ENCODE measurements at places on chromosomes 13 and 19.

GRCh38 chr19:6632002-6632621 lies 37.8 kb downstream of the TNFSF14 start:
- DNase-seq, result peak; percentile 71

- DNase-seq, result no peak
Measured at GRCh38 chr13:25222740-25223139, 50.7 kb upstream of the AMER2 start.

GRCh38 chr19:3914199-3914598 lies 18.7 kb upstream of the NMRK2 start:
- DNase-seq, result no peak

GRCh38 chr13:102779436-102780159 lies 6.0 kb upstream of the TEX30 start:
- no peak for DNase-seq

GRCh38 chr19:43763473-43763939 lies 8.7 kb upstream of the SMG9 start:
- DNase-seq, result no peak

DNA sequence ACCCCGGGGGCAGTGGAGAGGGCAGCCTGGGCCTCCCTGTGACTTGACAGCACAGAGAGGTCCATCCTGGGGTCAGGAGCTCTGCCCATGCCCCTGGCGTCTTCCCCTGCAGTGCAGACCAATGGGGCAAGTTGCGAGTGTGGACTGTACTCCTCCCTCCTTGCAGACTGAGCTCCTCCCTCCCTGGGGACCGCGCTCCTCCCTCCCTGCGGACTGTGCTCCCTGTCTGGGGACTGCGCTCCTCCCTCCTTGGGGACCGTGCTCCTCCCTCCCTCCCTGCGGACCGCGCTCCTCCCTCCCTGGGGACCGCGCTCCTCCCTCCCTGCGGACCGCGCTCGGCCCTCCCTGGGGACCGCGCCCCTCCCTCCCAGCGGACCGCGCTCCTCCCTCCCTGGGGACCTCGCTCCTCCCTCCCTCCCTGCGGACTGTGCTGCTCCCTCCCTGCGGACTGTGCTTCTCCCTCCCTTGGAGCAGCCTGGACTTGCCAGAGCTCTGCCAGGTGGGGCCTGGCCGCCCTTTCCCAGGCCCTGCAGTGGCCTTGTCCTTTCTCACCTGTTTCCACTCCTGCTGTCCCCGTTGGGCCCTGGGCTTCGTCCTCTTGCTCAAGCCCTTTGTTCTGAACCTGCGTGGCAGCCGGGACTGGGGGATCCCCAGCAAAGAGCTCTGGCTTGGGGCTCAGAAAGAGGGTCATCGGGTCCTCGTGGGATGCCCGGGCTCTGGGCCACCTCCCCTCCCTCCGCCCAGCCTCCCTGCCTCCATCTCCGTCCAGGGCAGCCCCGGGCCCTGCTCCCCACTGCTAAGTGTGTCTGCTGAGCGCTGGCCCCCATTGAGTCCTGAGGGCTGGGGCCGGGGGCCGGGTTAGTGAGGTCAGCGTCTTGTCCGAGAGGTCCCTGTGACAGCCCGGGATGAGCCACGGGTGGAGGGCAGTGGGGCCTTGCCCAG lies 6.8 kb downstream of the GAMT start:
- DNase-seq, result no peak
